ENCODE measurements at places on chromosomes 2 and 18. TPM values are rescaled to one million over a fixed set of nuclear protein-coding genes. Genes with fewer than 3 reads are reported as not detected.

- DNase-seq: no peak
- no peaks in the 10 kb centered on the region for H3K27me3 ChIP-seq
- H3K4me3 ChIP-seq: no peak overlapping the region
- no peaks in the 10 kb centered on the region for H3K36me3 ChIP-seq
- no peak overlapping the region for H3K27ac ChIP-seq
Measured at GRCh38 chr18:2402084-2402483, 169.2 kb downstream of the METTL4 start.

GRCh38 chr2:177547122-177547521 is 154.5 kb downstream of the AGPS start:
- H3K27me3 ChIP-seq: no peaks in the 10 kb centered on the region
- H3K4me1 ChIP-seq: no peaks in the 10 kb centered on the region
- H3K27ac ChIP-seq: no peak overlapping the region
- H3K36me3 ChIP-seq: no peaks in the 10 kb centered on the region
- no peak for DNase-seq
- no peak overlapping the region for H3K4me3 ChIP-seq

GRCh38 chr2:3001615-3002560 is 375.7 kb downstream of the EIPR1 start:
- H3K4me1 ChIP-seq: no peaks in the 10 kb centered on the region
- DNase-seq: no peak
- H3K27ac ChIP-seq: no peak overlapping the region

DNA sequence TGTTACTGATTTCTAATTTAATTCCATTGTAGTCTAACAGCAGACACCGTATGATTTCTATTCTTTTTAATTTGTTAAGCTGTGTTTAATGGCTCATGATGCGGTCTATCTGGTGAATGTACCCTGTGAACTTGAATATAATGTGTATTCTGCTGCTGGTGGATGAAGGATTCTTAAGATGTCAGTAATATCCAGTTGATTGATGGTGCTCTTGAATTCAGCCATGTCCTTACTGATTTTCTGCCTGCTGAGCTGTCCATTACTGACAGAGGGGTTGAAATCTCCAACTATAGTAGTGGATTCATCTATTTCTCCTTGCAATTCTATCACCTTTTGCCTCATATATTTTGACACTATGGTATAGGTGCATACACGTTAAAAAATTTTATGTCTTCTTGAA is 373.3 kb upstream of the RAB12 start:
- H3K27me3 ChIP-seq: no peaks in the 10 kb centered on the region
- no peaks in the 10 kb centered on the region for H3K36me3 ChIP-seq
- no peak overlapping the region for H3K27ac ChIP-seq
- H3K4me1 ChIP-seq: no peaks in the 10 kb centered on the region
- no peak overlapping the region for H3K4me3 ChIP-seq

GRCh38 chr2:239275044-239275685 is 125.7 kb downstream of the HDAC4 start:
- peak; percentile 97 for DNase-seq
- peak overlapping the region; percentile 49 for H3K4me3 ChIP-seq
- H3K27ac ChIP-seq: peak overlapping the region; percentile 84
- no peaks in the 10 kb centered on the region for H3K27me3 ChIP-seq

DNA sequence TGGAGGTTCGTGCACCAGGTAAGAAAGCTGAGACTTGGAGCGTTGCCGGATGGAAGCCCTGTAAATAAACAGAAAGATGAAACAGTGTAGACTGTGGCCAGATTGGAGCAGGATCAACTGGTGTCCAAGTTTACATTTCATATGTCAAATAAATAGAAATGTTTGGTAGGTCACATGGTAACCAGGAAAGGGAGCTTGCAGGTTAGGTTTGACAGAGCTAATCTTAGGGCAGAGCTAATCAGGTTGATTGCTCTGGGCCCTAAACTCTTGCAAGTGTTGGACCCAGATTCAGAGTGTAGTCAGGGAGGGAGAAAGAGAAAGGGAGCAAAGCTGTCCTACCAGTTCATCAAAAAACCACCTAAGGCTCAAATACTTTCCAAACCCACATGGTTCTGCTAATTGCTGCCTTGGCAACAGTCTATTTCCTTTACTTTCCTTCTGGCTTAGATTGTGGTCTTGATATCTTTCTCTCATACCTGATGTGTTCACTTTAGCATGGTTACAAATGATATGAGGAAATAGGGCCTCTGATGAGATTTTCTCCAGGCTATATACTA is 63.2 kb downstream of the G6PC2 start:
- H3K4me3 ChIP-seq: no peak overlapping the region
- 0 out of 2 replicates have a peak, but pooled peaks cover 2% of the 10 kb centered on the region for H3K4me1 ChIP-seq

DNA sequence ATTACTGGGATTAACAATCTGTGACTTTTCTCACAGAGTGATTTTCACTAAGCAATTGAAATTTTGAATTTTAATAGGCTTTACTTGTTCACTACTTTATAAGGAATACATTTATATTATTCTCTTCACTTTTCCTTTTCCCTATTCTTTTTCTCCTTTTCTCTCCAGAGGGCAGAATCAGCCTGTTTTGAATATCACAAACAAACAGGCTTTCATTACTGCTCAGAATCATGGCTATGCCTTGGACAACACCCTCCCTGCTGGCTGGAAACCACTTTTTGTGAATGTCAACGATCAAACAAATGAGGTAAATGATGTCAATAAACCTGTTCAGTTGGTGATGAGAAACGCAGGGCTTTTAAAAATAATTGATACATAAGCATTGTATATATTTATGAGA is 35.3 kb downstream of the CPS1 start:
- H3K27me3 ChIP-seq: no peaks in the 10 kb centered on the region
- H3K36me3 ChIP-seq: no peaks in the 10 kb centered on the region
- no peak for DNase-seq

- no peak overlapping the region for H3K27ac ChIP-seq
Measured at GRCh38 chr2:98524168-98524567, 79.5 kb downstream of the INPP4A start.

GRCh38 chr18:44149706-44150105 is 531.0 kb upstream of the SETBP1 start:
- H3K27me3 ChIP-seq: no peaks in the 10 kb centered on the region
- no peaks in the 10 kb centered on the region for H3K4me1 ChIP-seq
- H3K27ac ChIP-seq: no peak overlapping the region
- H3K4me3 ChIP-seq: no peak overlapping the region

The SCYGR4 gene
- total RNA-seq: not detected

DNA sequence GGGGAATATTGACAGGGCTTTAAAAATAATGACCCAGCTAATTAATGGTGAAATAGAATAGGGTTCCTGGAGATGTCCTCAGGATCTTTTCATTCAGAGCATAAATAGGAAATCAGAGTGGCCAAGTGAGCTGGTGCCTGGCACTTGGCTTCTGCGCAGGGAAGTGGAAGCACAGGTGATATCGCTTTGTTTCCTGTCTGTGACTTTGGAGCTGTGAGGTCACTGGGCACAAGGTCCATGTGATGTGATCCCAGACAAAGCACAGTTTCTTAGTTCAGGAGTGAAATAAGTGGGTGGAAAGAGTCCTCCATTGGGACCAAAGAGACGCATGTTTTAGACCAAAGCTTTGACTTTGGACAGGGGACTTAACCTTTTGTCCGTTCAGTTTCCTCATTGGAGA is 338.3 kb downstream of the CYRIA start:
- no peaks in the 10 kb centered on the region for H3K36me3 ChIP-seq
- no peak overlapping the region for H3K4me3 ChIP-seq
- peaks cover 9% of the 10 kb centered on the region for H3K27me3 ChIP-seq

GRCh38 chr2:101991721-101992145 is at the start of gene IL1R2:
Gene IL1R2, plus strand, starts transcription at chr2:101991960. Its CDS starts 16,616 bp downstream, at chr2:102008576.
- peaks cover 11% of the 10 kb centered on the region for H3K27me3 ChIP-seq
- H3K27ac ChIP-seq: no peak within 1 kb of the TSS
- no peak within 1 kb of the TSS for H3K4me3 ChIP-seq
- DNase-seq: no peak
- H3K4me1 ChIP-seq: 0 out of 2 replicates have a peak, but pooled peaks cover 6% of the 10 kb centered on the region
- no peaks in the 10 kb centered on the region for H3K36me3 ChIP-seq

DNA sequence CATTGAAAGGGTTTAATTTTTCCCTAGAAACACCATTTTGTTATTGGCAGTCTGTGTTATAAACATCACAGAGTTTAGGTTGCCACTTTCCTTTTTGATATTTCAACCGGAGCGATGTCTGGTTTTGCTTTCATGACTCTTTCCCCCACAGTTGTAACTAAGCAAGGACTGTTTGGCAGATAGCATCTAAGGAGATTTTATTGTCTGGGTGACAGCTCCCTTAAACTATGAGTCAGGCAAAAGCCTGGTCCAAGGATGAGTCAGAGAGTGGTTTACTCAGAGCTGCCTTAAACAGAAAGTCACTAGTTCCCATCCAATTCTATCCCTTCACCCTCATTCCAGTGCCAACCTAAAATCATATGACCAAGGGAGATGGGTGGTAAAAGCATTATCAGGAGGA is 341.6 kb upstream of the VWC2L start:
- peaks cover 15% of the 10 kb centered on the region for H3K4me1 ChIP-seq
- H3K4me3 ChIP-seq: no peak overlapping the region
- no peaks in the 10 kb centered on the region for H3K36me3 ChIP-seq

- H3K36me3 ChIP-seq: no peaks in the 10 kb centered on the region
- no peak overlapping the region for H3K4me3 ChIP-seq
- H3K27me3 ChIP-seq: no peaks in the 10 kb centered on the region
- no peaks in the 10 kb centered on the region for H3K4me1 ChIP-seq
- H3K27ac ChIP-seq: no peak overlapping the region
Measured at GRCh38 chr2:40803900-40804299, 352.0 kb upstream of the SLC8A1 start.

The MLPH gene
- total RNA-seq: 81.4 TPM

DNA sequence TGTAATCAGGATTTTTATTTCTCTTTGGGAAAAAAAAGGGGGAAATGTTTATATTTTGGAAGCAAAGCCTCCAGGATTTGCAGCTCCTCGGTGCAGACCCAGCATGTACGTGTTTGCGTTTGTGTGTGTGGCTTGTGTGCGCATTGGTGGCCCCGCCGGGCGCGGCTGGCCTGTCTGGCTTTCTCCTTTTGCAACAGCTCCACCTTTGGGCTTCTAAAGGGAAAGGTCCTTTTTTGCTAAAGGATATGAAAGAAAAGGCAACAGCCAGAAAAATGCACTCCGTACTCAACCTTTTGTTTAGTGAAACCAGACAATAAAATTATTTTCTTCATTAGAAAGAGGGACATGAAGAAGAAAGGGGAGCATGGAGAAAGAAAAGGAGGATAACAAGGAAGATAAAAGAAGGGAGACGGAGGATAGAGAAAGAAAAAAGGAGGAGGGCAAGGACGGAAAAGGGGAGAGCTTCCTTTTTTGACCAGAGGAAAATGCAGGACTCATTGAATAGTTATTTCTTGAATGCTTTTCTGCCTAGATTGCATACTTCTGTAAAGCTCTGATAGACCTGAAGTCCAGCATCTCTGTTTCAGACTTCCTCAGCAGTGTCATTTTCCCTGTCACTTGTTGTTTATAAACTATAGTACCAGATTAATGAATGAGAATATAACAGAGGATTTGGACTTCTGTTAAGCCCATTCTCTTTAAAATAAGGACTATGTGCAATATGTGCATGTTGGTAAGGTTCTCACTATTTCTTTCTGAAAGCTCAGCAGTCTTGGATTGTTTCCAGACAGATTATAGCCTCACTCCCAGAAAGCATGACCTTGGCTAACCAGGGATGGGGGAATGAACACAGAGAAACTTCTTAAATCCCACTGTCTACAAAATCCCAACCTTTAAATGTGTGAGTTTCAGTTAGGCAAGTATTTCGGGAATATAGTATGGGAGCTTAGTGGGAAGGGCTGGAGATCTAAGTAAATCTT is 563.1 kb upstream of the PIK3C3 start:
- H3K36me3 ChIP-seq: no peaks in the 10 kb centered on the region
- H3K27me3 ChIP-seq: no peaks in the 10 kb centered on the region
- DNase-seq: no peak
- no peak overlapping the region for H3K27ac ChIP-seq
- no peak overlapping the region for H3K4me3 ChIP-seq

GRCh38 chr18:34261865-34262780 is 37.4 kb upstream of the NOL4 start:
- no peak for DNase-seq
- no peak overlapping the region for H3K4me3 ChIP-seq
- H3K36me3 ChIP-seq: no peaks in the 10 kb centered on the region
- H3K27ac ChIP-seq: no peak overlapping the region
- H3K4me1 ChIP-seq: no peaks in the 10 kb centered on the region
- H3K27me3 ChIP-seq: no peaks in the 10 kb centered on the region

DNA sequence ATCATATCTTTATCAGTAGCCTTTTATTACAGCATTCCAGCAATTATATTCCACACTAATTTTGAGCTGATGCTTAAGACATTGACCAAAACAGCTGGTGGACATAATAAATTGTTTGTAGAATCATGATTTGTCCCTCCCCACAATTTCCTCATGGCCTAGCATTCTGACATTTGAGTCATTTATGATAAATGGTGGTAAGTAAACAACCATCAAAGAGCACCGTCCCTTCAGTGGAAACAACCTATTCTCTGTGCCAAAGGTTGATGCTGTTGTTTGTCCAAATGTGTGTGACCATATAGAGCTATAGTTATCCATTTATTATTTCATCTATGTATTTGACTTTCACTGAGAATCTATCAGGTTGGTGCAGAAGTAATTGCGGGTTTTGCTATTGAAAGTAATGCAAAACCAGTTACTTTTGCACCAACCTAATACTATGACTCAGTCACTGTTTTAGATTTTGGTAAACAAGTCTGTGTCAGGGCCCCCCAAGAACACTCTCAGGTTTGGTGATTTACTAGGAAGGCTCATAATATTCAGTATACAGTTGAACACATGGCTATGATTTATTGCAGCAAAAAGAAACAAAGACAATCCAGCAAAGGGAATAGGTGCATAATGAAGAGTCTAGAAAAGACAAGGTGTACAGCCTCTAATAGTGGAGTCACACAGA is 608.7 kb upstream of the REG3G start:
- no peak overlapping the region for H3K27ac ChIP-seq
- DNase-seq: no peak
- H3K4me3 ChIP-seq: no peak overlapping the region

The PAPOLG gene
- total RNA-seq: 13.2 TPM

The ALPG gene
- total RNA-seq: 0.10 TPM

GRCh38 chr2:20604951-20605381 is 45.9 kb downstream of the HS1BP3 start:
- H3K27me3 ChIP-seq: no peaks in the 10 kb centered on the region
- H3K4me3 ChIP-seq: no peak overlapping the region
- H3K36me3 ChIP-seq: no peaks in the 10 kb centered on the region
- no peak overlapping the region for H3K27ac ChIP-seq

DNA sequence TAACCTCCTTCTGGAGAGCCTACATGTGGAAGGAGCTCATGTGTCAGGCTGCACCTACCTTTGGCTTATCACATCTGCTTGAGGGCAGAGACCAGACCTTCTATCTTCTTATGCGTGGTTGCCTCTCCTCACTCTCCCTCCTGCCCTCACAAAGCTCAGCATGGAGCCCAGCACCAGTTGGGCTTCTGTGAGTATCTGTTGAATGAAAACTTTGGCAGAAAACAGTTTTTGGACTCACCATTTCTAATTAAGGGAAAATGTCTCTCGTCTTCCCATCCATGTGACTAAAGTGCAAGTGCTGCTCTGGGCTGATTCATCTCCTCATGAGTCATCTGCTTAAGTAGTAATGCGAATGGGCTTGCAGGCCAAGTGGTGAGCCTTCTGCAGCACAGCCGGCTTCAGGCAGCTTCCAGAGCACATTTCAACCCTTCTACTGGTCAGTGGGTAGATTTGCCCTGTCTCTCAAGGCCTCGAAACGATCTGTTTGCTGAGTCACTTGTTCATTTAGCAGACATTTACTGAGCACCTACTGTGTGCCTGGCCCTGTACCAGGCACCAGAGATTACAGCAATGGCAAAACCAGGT is 102.6 kb downstream of the VSNL1 start:
- H3K27me3 ChIP-seq: no peaks in the 10 kb centered on the region
- no peaks in the 10 kb centered on the region for H3K36me3 ChIP-seq
- peak; percentile 78 for DNase-seq
- peak overlapping the region; percentile 20 for H3K27ac ChIP-seq
- no peak overlapping the region for H3K4me3 ChIP-seq
